ENCODE measurements at places on chromosomes 7 and 10. TPM values are rescaled to one million over a fixed set of nuclear protein-coding genes. Genes with fewer than 3 reads are reported as not detected.

BTRC gene
- 9.3 TPM for total RNA-seq

TRIL gene
- 2.2 TPM for total RNA-seq

- peaks cover 9% of the 10 kb centered on the region for H3K4me1 ChIP-seq
- no peaks in the 10 kb centered on the region for H3K36me3 ChIP-seq
- no peak for DNase-seq
- H3K27me3 ChIP-seq: no peaks in the 10 kb centered on the region
Observed at GRCh38 chr7:26065652-26066051, 86.3 kb upstream of the NFE2L3 start.

GRCh38 chr10:113899952-113900598, 45.6 kb downstream of the NHLRC2 start:
- H3K4me3 ChIP-seq: no peak overlapping the region
- no peaks in the 10 kb centered on the region for H3K27me3 ChIP-seq

SSC4D gene
- total RNA-seq: 1.6 TPM

GRCh38 chr7:20449176-20449575, 118.5 kb downstream of the ITGB8 start:
- no peaks in the 10 kb centered on the region for H3K27me3 ChIP-seq
- H3K4me3 ChIP-seq: no peak overlapping the region
- no peaks in the 10 kb centered on the region for H3K4me1 ChIP-seq
- DNase-seq: no peak

NPC1L1 gene
- 0.62 TPM for total RNA-seq

SPDYE8 gene
- not detected for total RNA-seq

DNA sequence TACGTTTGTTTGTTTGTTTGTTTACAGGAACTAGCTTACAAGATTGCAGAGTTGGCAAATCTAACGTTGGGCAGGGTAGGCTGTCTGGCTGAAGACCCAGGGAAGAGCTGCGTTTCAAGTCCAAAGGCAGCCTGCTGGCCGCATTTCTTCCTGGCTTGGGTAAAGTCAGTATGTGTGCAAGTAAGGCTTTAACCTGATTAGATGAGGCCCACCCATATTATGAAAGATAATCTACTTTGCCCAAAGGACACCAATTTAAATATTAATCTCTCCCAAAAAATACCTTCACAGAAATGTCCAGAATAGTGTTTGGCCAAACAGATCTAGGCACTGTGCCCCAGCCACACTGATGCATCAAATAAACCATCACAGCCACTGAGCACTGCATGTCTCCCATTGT, 228.9 kb upstream of the HABP2 start:
- no peak overlapping the region for H3K4me3 ChIP-seq
- H3K4me1 ChIP-seq: no peaks in the 10 kb centered on the region
- no peak overlapping the region for H3K27ac ChIP-seq
- DNase-seq: no peak
- H3K36me3 ChIP-seq: no peaks in the 10 kb centered on the region
- H3K27me3 ChIP-seq: no peaks in the 10 kb centered on the region

SLC25A13 gene
- total RNA-seq: 10.6 TPM

- peaks cover 3% of the 10 kb centered on the region for H3K27me3 ChIP-seq
- no peaks in the 10 kb centered on the region for H3K36me3 ChIP-seq
- no peak overlapping the region for H3K4me3 ChIP-seq
- H3K27ac ChIP-seq: no peak overlapping the region
Observed at GRCh38 chr10:26681076-26681475, 16.4 kb upstream of the PDSS1 start.

- H3K4me1 ChIP-seq: no peaks in the 10 kb centered on the region
- no peak overlapping the region for H3K27ac ChIP-seq
- no peaks in the 10 kb centered on the region for H3K27me3 ChIP-seq
- no peaks in the 10 kb centered on the region for H3K36me3 ChIP-seq
- no peak overlapping the region for H3K4me3 ChIP-seq
Observed at GRCh38 chr10:47166405-47166777, 133.6 kb upstream of the GDF10 start.

DRGX gene
- not detected for total RNA-seq
